ENCODE measurements at places on chromosomes 2 and 18.

DNA sequence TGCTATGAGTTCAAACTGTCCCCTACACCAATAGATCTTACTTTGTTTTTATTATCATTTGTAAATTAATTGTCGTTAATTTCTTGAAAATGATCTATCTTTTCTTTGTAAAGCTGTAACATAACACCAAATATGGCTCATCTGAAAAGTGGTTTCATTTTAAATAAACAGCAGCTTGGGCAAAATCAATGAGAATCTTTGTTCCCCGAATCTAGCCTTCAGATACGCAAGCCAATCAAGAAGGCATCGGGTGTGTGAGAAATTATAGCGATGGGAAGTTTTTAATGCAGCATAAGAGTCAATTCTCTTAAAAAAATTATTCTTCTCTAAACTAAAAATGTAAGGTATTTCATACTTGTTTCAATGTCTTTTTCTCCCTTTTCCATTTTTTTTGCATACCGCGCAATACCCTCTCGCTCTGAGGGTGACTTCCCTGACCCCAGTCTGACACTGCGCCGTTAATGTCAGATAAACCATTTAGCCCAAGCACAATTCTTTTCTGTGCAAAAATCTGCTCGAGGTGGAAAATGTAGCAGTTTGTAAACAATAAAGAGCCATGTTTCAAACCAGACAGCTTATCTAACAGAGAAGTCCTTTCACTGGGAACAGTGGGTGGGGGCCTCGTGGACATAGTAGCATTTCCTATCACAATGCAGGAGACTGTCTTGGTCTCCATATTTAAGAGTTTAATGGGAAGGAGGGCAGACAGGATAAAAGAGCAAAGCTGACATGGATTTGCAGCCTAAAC lies 129.4 kb downstream of the TCF4 start:
- no peak for DNase-seq

GRCh38 chr2:23420091-23420839 lies 35.3 kb downstream of the KLHL29 start:
- no peak for DNase-seq

GRCh38 chr2:110221938-110222337 lies 9.6 kb upstream of the MTLN start:
- no peak for DNase-seq

DNA sequence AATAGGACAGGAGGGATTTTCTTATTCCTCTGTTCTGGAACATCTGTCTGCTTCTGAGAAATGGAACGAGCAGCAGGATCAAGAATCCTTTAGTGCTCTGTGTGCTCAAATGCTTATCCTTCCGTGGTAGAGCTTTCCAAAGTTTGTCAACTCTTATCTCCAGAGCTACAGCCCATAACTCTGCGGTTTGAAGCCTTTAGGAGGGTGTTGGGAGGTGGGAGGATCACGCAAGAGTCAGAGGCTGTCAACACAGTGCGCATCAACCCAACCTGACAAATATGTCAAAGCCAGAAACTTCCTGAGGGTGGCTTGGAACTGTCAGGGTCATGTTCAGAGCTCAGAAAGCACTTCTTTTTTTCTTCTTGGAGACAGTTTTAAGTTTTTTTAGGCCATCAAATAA lies 95.9 kb downstream of the CRIM1 start:
- DNase-seq, result no peak

GRCh38 chr2:239085201-239085992 lies 237.5 kb downstream of the TWIST2 start:
- no peak for DNase-seq

DNA sequence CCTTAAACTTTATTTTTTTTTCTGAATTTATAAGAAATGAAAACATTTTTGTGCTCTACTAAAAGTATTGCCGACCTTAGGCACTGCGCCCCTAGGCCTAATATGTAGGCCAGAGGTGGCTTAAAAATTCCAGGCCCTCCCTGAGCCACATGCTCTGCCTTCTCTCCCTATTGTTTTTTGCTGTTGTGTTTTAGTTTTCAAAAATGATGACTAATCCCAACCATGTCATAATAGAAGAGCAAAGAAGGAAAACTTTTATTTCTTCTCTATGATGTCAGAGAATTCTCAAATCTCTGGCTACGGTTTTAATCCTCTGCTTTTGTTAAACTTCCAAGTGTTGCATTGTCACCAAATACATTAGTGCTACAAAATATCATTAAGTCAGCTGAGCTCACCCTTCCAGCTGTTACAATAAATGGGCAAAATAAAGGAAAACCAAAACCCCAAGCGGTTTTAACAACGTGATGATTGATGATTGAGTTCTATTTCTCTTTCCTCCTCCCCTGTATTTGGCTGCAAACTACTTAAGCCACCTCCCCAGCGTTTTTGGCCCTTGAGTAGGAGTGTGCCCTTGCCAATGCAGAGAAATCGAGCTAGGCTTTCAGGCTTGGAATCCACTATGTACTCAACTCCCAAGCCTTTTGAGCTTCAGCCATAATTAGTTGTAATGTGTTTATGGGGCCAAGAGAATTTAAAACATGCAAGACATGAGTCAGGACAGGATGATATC lies 163.5 kb upstream of the POU3F3 start:
- no peak for DNase-seq

- no peak for DNase-seq
Measured at GRCh38 chr18:36468161-36468560, 170.6 kb downstream of the FHOD3 start.

GRCh38 chr2:233049194-233049761 lies 10.9 kb upstream of the INPP5D start:
- no peak for DNase-seq

- no peak for DNase-seq
Measured at GRCh38 chr2:74696829-74697228, 42.8 kb downstream of the SEMA4F start.

GRCh38 chr2:58594762-58595161 lies 353.6 kb upstream of the FANCL start:
- no peak for DNase-seq

GRCh38 chr2:174286172-174286571 lies 37.8 kb upstream of the OLA1 start:
- DNase-seq, result no peak

DNA sequence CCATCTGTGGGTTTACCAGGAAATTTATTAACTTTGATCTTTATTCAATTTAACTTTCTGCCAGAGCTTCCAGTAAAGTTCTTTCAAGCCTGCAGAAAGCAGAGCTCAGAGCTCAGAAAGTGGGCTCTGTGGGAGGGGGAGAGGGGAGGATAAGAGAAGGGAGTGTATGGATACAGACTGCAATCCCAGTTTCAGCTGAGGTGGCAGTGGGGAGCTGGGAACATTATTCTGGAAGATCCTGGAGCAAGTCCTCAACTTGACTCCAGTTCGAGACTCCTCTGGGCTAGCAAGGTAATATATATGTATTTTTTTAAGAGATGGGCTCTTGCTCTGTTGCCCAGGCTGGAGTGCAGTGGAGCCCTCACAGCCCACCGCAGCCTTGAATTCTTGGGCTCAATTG lies 108.9 kb upstream of the NABP1 start:
- DNase-seq, result no peak

DNA sequence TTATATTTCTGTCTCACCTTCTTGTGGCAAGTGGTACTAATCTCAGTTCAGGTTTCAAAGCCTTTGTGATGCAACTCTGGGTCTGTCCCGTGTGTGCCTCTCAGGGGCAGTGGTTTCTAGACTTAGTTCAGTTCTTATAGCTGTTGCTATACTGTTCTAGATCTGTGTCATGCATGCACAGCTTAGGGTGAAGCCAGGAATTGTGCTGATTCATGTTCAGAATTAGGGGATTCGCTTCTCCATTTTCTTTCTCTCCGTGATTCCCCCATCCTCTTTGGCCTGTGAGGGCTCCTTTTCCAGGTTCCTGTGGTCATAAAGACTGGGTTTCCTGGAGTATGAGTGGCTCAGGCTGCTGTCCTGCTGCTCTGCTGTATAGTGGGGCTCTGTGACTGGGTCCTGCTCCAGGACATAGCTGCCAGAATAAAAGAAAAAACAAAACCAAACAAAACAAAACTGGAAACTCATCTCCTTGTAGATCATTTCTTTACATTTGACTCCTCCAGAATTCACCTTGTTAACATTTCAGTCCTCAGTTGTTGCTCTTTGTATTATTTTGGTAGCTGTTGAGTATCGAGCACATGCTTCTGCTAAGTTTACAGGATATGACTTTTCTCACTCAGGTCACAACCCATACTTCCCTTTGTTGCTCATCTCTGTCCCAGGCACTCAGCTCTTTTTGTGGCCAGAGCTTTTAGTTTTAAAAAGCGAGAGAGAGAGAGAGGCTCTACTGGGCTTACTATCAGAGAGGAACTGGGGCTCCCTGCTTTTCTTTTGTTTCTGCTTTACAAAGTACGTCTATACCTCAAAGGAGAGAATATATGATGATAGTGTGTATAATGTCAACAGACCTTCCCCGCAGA lies 34.2 kb downstream of the CERS6 start:
- peak; percentile 93 for DNase-seq

GRCh38 chr2:146321175-146321574 lies 1523.7 kb upstream of the ACVR2A start:
- DNase-seq, result no peak

- no peak for DNase-seq
Measured at GRCh38 chr2:88489181-88489580, 36.7 kb upstream of the FOXI3 start.

DNA sequence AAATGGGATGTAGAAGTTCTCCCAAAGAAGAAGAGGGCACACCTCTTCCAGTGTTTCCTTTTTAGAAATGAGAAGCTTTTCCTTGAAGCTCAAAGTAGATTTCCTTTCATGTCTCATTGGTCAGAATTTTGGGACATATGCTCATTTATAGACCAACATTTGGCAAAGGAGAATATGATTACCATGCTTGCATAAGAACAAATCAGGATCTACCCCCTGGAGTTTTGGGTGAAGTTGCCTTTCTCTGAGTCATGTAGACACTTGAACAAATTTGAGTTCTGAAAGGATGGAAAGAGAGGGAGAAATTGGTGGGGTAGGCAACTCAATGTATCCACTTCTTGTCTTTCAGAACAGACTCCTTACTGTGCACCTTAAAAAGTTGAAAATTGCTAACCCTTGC lies 409.0 kb downstream of the SLC4A3 start:
- DNase-seq, result no peak

GRCh38 chr2:207283356-207283755 lies 117.6 kb upstream of the KLF7 start:
- no peak for DNase-seq

GRCh38 chr2:109352898-109353689 lies 224.1 kb downstream of the SH3RF3 start:
- no peak for DNase-seq

GRCh38 chr2:25421820-25422411 lies 80.2 kb upstream of the DNMT3A start:
- DNase-seq, result no peak

- DNase-seq, result no peak
Measured at GRCh38 chr2:96163415-96163767, 18.2 kb upstream of the DUSP2 start.

GRCh38 chr2:215160081-215160480 lies 21.7 kb upstream of the ABCA12 start:
- no peak for DNase-seq

GRCh38 chr2:220628252-220628651 lies 943.9 kb downstream of the EPHA4 start:
- DNase-seq, result no peak

- no peak for DNase-seq
Measured at GRCh38 chr2:69315160-69315761, 71.8 kb downstream of the GFPT1 start.

DNA sequence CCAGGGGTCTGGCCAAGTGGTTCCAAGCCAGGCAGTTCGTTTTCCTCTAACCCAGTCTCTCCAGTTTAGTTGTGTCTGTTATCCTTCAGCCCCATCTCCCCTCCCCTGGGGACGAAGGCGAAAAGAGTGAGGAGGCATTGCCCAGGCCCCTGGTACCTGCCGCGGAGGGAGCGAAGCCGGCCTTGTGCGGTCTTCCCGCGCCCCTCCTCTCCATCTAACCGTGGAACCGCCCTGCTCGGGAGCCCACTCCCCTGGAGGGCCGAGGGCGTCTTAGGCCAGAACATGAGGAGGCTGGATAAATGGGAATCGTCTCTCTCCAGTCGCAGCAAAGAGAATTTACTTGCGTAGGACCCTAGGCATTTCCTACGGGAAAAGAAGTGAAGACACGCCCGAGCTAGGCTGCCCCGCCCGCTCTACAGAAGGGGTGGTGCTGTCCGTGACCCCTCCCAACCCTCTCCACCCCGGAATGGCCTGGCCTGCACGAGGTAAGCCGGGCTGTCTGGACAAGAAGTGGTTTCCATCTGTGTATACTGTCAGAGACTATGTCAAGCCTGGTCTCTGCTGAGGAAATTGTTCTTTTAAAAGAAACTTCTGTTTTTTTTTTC lies 156.2 kb downstream of the MIB1 start:
- DNase-seq, result no peak

GRCh38 chr18:73646196-73646595 lies 501.4 kb downstream of the FBXO15 start:
- no peak for DNase-seq

DNA sequence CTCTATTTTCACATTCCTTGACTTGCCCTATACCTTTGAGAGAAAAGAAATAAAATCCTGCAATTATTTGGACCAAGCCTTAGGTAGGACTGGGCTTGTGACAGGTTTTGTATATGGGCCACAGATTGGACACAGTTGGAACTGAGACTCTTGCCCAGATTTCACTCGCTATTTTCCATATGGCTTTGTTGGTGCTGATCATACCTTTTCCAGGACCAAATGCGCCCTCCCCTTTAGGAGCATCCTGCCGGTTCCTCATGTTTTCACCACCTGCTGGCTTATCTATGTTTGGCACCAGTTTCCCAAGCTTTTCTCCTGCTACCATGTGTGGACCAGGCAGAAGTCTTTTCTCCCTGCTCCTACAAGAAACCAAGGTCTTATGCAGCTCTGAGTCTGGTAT lies 494.9 kb downstream of the EPHA4 start:
- no peak for DNase-seq

DNA sequence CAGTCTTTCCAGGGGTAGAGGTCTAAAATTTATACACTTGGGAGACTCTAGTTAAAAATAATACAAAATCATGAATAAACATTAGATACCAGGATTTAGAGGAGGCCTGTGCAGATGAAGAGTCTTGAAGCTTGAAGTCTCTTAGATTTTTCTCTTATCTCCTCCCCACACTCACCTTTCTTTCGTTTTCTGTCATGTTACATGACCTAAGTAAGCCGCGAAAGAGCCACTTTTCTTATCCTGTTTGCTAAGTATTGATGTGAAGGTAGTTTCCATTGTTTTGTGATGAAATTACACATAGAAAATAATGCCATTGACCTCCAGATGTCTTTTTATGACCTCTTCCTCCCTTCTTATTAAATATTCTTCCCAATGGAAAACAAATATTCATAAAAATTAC lies 367.8 kb downstream of the LRRTM1 start:
- DNase-seq, result no peak
